ENCODE measurements at places on chromosomes 6 and 20.

DNA sequence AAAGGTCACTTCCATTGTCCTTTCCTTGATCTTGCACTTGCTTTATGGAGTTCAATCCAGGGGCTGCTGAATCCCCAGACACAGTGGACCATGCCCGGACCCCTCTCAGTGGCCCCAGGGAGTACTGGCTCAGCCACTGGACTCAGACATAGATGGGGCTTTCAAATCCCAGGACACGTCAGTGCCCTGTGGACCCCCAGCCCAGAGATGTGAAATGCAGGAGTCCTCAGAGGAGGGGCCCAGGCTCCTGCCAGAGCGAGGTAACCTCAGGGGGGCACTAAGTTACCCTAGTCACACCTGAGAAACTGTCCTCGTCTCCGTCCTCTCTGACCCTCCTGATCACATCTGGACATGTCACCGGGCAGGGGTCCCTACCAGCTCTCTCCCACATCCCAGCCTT, 18.7 kb upstream of the APMAP start:
- no peak for DNase-seq

- no peak for DNase-seq
Observed at GRCh38 chr6:136095986-136096385, 154.1 kb downstream of the MTFR2 start.

- DNase-seq = no peak
Observed at GRCh38 chr6:43405354-43405753, 22.0 kb upstream of the ABCC10 start.

DNA sequence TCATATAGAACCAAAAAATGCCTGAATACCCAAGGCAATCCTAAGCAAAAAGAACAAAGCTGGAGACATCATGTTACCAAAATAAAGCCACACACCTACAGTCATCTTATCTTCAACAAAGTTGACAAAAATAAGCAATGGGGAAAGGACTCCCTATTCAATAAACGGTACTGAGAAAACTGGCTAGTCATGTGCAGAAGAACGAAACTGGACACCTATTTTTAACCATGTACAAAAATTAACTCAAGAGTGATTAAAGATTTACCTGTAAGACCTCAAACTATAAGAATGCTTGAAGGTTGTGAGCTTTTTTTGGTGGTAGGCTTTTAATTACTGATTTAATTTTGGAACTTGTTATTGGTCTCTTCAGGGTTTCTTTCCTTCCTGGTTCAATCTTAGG, 236.0 kb upstream of the DEFB112 start:
- DNase-seq = no peak

GRCh38 chr6:37303891-37304503, 46.1 kb upstream of the TMEM217 start:
- DNase-seq = no peak

Data from skeletal muscle cell (primary cell).